ENCODE measurements at places on chromosomes 12 and 14. TPM values are rescaled to one million over a fixed set of nuclear protein-coding genes. Genes with fewer than 3 reads are reported as not detected.

The TAS2R9 gene
- not detected for total RNA-seq

GRCh38 chr14:56290195-56290594 is 172.0 kb downstream of the PELI2 start:
- no peak for DNase-seq
- no peak overlapping the region for H3K27ac ChIP-seq
- H3K4me1 ChIP-seq: no peaks in the 10 kb centered on the region
- peaks cover 3% of the 10 kb centered on the region for H3K36me3 ChIP-seq
- no peak overlapping the region for H3K4me3 ChIP-seq
- no peaks in the 10 kb centered on the region for H3K27me3 ChIP-seq

The MYF6 gene
- not detected for total RNA-seq

The KRT82 gene
- not detected for total RNA-seq

GRCh38 chr14:39957987-39958386 is 525.8 kb upstream of the FBXO33 start:
- no peaks in the 10 kb centered on the region for H3K27me3 ChIP-seq
- no peaks in the 10 kb centered on the region for H3K4me1 ChIP-seq
- no peaks in the 10 kb centered on the region for H3K36me3 ChIP-seq
- no peak for DNase-seq
- no peak overlapping the region for H3K27ac ChIP-seq
- no peak overlapping the region for H3K4me3 ChIP-seq
